Stimulated activated CD8-positive, alpha-beta memory T cell treated with anti-CD3 and anti-CD28 coated beads, Interleukin-4, amount 100 ng/mL, for 1 hour (primary cell): ENCODE measurements at places on chromosomes 11 and 22.
A peak's percentile ranks its signal among the peaks of the same experiment; 100 is the strongest.

DNA sequence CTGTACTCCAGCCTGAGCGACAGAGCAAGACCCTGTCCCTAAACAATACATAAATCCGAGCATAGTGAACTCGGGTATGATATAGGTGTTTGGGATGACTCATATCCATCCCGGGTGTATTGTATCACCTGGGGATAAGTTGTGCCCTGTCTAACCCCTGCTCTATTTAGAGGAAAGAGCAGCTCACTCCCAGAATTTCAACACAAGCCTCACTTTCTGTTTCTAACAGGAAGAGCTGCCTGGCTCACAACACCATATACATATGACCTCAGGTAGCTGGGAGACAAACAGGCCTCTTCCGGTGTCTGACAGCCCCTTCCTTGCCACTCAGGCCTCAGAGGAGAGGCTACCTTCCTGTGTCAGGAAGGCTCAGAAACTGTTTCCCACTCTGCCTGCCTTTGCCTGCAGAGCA lies 9.9 kb upstream of the MICALL1 start:
- DNase-seq = peak; percentile 18

GRCh38 chr11:126596474-126596873 lies 241.0 kb downstream of the ST3GAL4 start:
- DNase-seq = no peak

DNA sequence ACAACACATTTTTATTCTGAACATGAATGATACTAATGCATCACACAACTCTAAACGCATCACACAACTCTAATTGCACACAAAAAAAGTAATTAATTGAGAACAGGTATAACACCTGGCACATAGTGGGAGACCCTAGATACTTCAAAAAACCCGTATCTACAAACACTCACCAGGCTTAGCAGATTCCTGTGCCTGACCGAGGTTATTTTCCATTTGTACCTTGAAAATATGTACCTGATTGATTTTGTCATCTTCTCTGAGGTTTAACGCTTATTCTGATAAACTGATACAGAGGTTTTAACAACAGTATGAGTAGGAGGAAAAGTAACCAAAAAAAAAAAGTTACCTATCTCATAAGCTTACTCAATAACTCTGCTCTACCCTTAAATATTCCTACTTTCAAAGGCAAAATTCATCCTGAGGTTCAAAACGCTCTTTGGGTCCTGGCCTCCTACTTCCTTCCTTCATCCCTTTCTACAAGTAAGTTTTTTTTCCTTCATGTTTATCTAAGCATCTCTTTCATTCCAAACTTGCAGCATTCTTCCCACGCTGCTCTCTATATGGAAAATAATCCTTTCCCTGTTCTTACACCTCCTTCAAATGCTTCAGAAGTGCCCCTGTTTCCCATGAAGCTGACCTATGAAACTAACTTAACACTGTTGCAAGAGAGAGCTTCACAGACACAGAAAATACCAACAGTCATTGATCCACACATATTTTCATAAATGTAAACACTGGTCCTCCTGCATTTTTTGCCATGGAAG lies 73.3 kb downstream of the ETS1 start:
- DNase-seq = no peak

DNA sequence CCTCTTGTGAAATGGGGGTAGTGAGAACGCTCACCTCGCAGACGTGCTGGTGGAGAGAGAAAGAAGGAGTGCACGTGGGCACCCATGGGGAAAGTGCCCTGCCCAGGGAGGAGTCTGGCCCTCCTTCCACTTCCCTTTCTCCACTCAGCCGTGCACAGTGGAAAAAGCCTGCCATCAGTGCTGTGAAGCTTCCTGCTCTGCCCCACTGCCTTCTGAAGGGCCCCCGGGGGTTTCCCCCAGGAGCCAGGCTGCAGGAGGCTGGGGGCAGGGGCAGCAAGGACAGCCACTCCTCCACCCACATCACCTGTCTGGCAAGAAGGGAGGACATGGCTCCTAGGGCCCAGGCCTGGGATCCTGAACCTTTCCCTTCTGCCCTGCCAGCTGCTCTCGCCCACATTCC lies 7.6 kb downstream of the TP53I11 start:
- DNase-seq = no peak

GRCh38 chr11:83002053-83002452 lies 69.6 kb downstream of the RAB30 start:
- DNase-seq = no peak

GRCh38 chr11:129012880-129013279 lies 70.2 kb upstream of the TP53AIP1 start:
- DNase-seq = no peak

GRCh38 chr11:60966890-60967289 lies 4.6 kb upstream of the CD6 start:
- no peak for DNase-seq

DNA sequence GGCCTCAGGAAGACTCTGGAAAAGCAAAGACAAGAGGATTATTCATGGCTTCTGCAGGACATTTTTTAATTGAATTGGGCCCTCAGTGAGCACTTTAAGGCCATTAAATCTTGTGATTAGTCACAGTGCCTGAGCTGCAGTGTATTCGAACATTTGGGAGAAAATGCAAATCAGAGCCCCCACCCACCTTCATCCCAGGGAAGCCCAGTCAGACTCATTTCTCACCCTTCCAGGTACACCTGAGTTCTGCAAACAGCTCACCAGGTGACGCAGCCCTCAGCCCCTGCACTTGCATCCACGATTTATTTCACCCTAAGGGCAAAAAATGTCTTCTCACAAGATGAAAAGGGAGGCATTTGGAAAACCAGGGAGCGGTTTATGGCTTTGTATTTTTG lies 128.7 kb downstream of the MPPED1 start:
- DNase-seq = no peak

- DNase-seq = no peak
Observed at GRCh38 chr22:44166498-44167276, 14.0 kb upstream of the PARVG start.

DNA sequence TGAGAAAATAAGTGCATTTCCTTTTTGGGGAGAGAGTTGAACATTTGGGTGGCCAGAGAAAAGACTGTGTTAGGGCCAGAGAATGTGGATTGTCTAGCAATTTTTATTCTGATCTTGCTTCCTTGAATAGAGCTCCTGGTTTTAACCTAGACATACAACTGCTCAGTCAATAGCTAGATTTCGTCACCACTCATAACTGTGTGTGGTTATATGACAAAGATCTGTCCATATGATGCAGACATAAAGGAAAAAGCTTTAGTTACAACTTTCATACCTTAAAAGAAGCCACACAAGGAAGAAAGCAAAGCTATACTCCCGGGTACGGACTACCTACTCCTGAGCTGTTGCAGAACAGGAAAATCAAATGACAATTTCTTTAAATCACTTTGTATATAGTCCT lies 37.2 kb downstream of the MS4A6A start:
- DNase-seq = no peak

DNA sequence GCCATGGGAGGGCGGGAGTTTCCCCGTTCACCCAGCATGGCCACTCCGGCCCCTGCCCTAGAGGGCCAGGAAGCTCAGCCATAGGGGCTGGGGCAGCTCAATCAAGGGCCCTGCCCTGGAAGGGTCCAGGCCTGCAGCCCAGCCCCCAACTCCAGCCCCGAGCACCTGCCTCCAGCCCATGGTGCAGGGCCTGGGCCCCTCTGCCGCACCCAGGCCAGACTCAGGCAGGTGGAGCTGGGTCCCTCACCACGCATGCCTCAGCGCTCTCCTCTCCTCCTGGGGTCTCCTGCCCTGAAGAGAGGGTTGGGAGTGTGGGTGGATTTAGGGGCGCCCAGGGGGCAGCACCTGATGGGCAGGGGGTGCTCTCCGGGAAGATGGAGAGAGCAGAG lies 13.1 kb downstream of the MLC1 start:
- no peak for DNase-seq

DNA sequence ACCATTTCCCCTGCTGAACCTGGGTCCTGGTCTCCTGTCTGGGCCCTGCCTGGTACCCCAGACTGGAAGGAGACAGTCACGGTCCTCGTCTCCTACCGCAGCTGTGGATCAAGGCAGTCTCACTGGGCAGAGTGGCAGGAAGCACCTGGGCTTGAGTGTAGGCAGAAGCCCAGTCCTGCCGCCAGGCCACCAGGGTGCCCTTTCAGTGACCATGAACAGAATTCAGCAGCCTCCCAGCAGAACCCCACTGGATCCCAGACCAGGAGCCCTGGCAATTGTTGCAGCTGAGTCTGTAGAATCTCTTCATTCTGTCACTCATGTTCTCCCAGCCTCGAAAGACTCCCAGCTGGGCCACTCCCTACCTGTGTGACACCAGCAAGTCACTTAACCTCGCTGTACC lies 25.5 kb upstream of the CREB3L1 start:
- no peak for DNase-seq

GRCh38 chr11:104858882-104859775 lies 39.1 kb downstream of the CASP12 start:
- DNase-seq = no peak

DNA sequence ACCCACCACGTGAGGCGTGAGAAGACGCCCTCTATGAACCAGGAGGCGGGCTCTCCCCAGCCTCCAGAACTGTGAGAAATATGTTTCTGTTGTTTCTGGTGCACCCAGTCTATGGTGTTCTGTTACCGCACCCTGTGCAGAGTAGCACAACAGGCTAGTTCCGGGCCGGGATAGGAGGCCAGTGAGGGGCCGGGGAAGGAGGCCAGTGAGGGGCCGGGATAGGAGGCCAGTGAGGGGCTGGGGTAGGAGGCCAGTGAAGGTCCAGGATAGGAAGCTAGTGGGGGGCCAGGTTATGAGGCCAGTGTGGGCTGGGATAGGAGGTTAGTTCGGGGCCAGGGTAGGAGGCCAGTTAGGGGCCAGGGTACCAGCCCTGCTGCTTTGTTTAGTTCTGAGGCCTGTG lies 204.6 kb downstream of the BARX2 start:
- no peak for DNase-seq

- no peak for DNase-seq
Observed at GRCh38 chr22:30821863-30822215, 127.2 kb downstream of the OSBP2 start.
